Kidney (tissue), 22 donors: ENCODE measurements at places on chromosomes 11 and 22. TPM values are rescaled to one million over a fixed set of nuclear protein-coding genes. Genes with fewer than 3 reads are reported as not detected.

- no peaks in the 10 kb centered on the region for H3K4me1 ChIP-seq
- no peak overlapping the region for H3K4me3 ChIP-seq
- DNase-seq, result no peak
- H3K36me3 ChIP-seq, result peaks cover 17% of the 10 kb centered on the region
Measured at GRCh38 chr11:71976551-71976950, 22.2 kb upstream of the IL18BP start.

DNA sequence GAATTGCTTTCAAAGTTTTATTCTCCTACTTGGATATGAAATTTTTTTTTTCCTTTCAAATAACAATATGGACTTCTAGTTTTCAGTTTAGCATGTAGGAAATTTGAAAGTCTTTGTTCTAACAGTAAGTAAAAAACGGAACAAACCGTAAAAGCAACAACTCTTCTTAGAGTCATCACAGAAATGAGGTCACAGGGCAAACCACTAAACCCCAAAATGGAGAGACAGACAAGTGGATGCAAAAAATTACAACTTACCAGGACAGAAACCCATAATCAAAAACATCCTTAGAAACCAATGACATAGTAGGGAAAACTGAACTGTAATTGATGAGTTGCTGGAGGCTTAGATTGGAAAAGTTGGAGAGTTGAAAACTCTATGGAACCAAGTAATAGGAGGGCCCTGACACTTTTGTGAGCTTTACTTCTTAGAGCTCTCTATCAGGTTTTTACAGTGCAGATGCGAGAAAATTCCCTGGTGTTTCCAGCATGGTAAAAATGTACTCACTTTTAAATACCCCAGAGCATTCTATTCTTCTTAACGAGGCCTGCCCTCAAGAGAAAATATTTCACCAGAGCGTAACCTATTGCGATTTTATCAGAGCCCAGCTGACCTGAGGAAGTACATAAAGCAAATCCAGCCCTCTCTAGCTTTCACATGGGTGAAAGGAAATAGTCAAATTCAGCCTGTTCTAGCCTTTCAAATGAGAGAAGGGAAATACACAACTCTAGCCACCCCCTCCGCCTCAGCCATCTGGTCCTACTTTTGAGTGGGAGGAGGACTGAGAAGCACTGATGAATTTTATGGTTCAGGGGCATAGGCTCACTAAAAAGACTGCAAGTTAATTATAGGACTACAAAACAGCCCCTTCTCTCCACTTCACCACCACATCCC, 39.1 kb downstream of the CASP12 start:
- no peaks in the 10 kb centered on the region for H3K4me1 ChIP-seq
- H3K27me3 ChIP-seq, result no peaks in the 10 kb centered on the region
- H3K4me3 ChIP-seq, result no peak overlapping the region
- DNase-seq, result peak; percentile 49
- H3K27ac ChIP-seq, result no peak overlapping the region
- no peaks in the 10 kb centered on the region for H3K36me3 ChIP-seq

GRCh38 chr11:64593156-64594105, 2.4 kb downstream of the SLC22A12 start:
- H3K4me3 ChIP-seq, result peak overlapping the region; percentile 67
- H3K4me1 ChIP-seq, result peaks cover 6% of the 10 kb centered on the region
- no peaks in the 10 kb centered on the region for H3K27me3 ChIP-seq
- no peak overlapping the region for H3K27ac ChIP-seq
- H3K36me3 ChIP-seq, result no peaks in the 10 kb centered on the region
- peak; percentile 60 for DNase-seq

DNA sequence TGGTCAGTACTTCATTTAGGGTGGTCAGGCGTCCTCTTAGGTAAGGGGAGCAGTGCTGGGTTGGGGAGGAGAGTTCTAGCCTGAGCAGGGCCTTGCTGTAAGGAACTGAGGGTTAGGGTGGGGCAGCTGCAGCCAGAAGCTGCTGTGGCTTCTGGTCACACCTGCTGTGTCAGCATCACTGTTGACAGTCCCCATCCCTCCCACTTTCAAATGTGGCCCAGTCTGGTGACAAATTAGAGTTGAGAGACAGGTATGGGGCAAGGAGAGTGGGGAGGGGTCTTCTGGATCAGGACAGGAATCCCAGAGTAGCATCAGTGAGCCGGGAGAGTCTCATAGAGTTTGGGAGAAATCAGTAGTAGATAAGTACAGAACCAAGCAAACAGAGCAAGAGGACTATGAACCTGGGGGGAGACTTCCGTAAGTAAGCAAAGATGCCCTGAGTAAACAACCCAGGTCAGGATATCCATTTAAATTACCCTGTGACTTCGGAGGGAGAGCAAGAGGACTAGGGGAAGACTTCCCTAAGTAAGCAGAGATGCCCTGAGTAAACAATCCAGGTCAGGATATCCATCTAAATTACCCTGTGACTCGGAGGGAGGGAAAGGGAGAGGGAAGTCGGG, 53.7 kb downstream of the PPP6R2 start:
- H3K27ac ChIP-seq, result peak overlapping the region; percentile 14
- H3K36me3 ChIP-seq, result no peaks in the 10 kb centered on the region
- peaks cover 12% of the 10 kb centered on the region for H3K4me1 ChIP-seq
- no peaks in the 10 kb centered on the region for H3K27me3 ChIP-seq
- H3K4me3 ChIP-seq, result no peak overlapping the region

GRCh38 chr11:16393340-16393739, 37.0 kb upstream of the SOX6 start:
- no peak overlapping the region for H3K4me3 ChIP-seq
- no peaks in the 10 kb centered on the region for H3K36me3 ChIP-seq
- no peak for DNase-seq
- H3K4me1 ChIP-seq, result no peaks in the 10 kb centered on the region

GRCh38 chr11:8790968-8791367, 108.4 kb downstream of the RPL27A start:
- H3K36me3 ChIP-seq, result no peaks in the 10 kb centered on the region
- no peaks in the 10 kb centered on the region for H3K4me1 ChIP-seq
- no peaks in the 10 kb centered on the region for H3K27me3 ChIP-seq
- H3K27ac ChIP-seq, result no peak overlapping the region
- no peak overlapping the region for H3K4me3 ChIP-seq

DNA sequence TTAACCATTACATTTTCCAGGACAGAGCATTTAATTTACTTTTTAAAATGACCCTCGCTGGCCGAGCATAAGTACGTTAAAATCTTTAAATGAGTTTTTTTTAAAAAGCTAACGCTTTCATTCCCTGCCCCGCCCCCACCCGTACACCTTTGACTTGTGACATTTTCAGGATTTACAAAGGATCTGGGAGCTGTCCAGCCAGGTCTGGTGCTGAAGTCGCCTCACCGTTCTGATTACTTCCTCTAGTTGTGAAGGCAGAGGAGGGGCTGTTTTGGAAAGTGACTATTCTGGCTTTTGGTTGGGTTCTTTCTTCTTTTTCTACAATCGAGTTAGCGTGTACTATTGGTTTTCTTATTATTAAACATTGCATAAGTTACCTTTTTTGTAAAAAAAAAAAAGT, 2.9 kb downstream of the C11orf87 start:
- peaks cover 4% of the 10 kb centered on the region for H3K4me1 ChIP-seq
- H3K36me3 ChIP-seq, result no peaks in the 10 kb centered on the region
- peak; percentile 28 for DNase-seq
- H3K27ac ChIP-seq, result no peak overlapping the region

DNA sequence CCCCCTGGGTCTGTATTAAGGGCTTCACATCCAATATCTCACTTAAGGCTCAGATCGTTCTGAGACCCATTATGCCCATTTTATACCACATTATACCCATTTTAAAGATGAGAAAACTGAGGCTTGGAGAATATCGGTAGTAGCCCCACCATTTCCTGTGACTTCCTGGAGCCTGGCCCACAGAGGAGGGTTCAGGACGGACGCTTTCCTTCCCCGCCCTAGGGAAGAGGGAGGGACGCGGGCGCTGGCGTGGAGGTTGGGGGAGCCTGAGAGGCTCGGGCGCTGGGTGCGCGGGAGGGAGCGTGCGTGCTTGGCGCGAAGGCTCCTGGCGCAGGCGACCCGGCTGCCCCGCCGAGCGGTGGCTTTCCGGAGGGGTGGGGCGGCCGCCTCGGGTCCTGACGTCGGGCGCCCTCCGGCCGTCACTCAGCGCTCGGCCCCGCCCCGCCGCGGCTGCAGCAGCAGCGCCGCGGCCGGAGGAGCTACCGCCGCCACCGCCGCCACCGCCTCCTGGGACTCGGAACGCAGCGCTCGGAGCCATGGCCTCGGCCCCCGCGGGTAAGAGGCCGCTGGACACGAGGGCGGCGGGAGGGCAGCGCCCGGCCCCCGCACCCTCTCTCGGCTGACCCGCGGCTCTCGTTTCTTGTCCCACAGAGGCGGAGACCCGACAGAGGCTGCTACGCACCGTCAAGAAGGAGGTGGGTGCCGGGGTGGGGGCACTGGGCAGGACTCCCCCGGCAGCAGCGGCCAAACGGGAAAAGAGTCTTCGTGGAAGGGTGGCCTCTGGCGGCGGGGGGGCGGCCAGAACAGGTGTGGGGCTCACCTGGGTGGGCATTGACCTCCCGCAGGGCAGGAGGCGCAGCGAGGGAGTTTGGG, at the start of gene SGSM1:
Gene SGSM1, plus strand, starts transcription at position 422 of the 873 bp plus-strand sequence. Its CDS starts 115 bp downstream, at position 537.
- no peaks in the 10 kb centered on the region for H3K27me3 ChIP-seq
- H3K27ac ChIP-seq, result peak within 1 kb of the TSS; percentile 88
- peak; percentile 87 for DNase-seq
- no peaks in the 10 kb centered on the region for H3K36me3 ChIP-seq

DNA sequence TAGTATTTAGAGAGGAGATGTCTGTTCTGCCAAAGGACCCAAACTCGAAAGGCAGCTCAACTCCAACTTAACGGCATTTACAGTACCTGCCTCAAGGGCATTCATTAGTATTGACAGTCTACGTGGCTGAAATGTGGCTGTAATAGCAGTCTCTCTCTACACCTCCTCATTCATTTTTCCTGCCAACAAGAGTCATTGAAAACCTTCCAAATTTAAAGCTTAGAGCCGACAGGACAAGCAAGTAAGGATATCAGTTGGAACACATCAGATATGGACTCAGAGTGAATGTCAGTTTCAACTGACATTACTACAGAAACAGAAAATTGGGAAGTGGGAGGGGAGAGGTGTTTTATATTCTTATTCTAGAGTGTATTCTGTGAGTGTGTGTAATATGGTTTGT, 253.1 kb downstream of the CADM1 start:
- no peak overlapping the region for H3K27ac ChIP-seq
- H3K4me3 ChIP-seq, result no peak overlapping the region
- no peaks in the 10 kb centered on the region for H3K27me3 ChIP-seq

DNA sequence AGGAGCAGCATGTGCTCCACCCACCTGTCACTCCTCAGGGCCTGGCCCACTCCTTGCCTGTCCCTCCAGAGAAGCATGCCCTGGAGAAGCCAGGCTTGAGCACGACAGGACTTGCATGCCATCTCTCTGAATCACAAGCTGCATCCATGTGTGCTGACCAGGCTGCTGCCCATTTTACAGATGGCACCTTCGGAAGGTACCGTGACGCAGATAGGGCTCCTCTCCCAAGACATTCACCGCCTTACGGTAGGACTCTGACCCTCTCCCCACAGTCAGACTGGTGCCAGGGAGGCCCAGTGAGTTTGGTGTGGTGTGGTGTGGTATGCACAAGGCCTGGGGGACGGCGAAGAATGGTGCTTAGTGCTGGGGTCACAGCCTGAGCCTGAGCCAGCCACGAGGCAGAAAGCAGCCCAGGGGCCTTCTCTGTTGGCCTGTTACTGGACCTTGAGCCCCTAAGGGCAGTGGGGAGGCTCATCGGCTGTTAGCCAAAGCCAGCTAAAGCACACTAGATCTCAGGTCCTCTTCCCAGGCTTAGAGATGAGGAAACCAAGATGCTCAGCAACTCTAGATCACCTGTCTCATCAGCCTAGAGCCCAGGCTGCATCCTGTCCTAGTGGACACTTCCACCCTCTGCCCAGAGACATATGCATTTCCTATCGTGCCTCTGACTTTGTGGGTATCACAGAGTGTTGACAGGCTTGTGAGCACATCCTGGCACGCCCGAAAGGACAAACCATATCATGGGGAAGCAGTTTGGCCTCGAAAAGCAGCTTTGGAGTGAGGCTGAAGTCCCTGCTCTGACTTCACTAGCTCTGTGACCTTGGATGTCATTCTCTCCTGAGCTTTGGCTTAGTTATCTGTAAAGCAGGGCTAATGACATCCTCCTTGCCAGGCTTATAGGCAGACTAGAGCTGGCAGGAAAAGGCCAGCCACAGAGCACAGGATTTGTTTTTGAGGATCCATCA, 17.8 kb downstream of the CYB5R2 start:
- no peak for DNase-seq
- H3K27ac ChIP-seq, result no peak overlapping the region
- peaks cover 36% of the 10 kb centered on the region for H3K36me3 ChIP-seq
- no peaks in the 10 kb centered on the region for H3K4me1 ChIP-seq
- H3K4me3 ChIP-seq, result no peak overlapping the region

- no peaks in the 10 kb centered on the region for H3K4me1 ChIP-seq
- no peaks in the 10 kb centered on the region for H3K36me3 ChIP-seq
- no peak for DNase-seq
- H3K27me3 ChIP-seq, result no peaks in the 10 kb centered on the region
- H3K27ac ChIP-seq, result no peak overlapping the region
Measured at GRCh38 chr11:71371674-71372069, 76.5 kb downstream of the DHCR7 start.

DNA sequence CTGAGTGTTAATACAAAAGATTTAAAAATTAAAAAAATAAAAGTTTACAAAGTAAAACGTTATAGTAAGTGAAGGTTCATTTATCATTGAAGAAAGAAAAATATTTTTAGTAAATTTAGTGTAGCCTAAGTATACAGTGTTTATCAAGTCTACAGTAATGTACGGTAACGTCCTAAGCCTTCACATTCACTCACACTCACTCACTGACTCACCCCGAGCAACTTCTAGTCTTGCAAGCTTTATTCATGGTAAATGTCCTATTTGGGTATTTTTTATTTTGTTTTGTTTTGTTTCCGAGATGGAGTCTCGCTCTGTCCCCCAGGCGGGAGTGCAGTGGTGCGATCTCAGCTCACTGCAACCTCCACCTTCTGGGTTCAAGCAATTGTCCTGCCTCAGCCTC, 8.8 kb downstream of the CASTOR1 start:
- no peak overlapping the region for H3K27ac ChIP-seq
- DNase-seq, result no peak
- peaks cover 10% of the 10 kb centered on the region for H3K36me3 ChIP-seq
- no peak overlapping the region for H3K4me3 ChIP-seq
- no peaks in the 10 kb centered on the region for H3K4me1 ChIP-seq
- H3K27me3 ChIP-seq, result no peaks in the 10 kb centered on the region

FGF4 gene
- total RNA-seq, result not detected

ASPHD2 gene
- 4.5 TPM for total RNA-seq

CFAP300 gene
- total RNA-seq, result 8.2 TPM

PGR gene
- total RNA-seq, result 1.3 TPM
